Stimulated activated CD4-positive, alpha-beta T cell treated with anti-CD3 and anti-CD28 coated beads, TNF-alpha, amount 100 ng/mL, for 4 hours (primary cell): ENCODE measurements at places on chromosomes 11 and 22.

GRCh38 chr22:39592081-39593065 is 21.8 kb downstream of the CACNA1I start:
- DNase-seq, result no peak

GRCh38 chr11:126546694-126547093 is 191.2 kb downstream of the ST3GAL4 start:
- DNase-seq, result no peak

DNA sequence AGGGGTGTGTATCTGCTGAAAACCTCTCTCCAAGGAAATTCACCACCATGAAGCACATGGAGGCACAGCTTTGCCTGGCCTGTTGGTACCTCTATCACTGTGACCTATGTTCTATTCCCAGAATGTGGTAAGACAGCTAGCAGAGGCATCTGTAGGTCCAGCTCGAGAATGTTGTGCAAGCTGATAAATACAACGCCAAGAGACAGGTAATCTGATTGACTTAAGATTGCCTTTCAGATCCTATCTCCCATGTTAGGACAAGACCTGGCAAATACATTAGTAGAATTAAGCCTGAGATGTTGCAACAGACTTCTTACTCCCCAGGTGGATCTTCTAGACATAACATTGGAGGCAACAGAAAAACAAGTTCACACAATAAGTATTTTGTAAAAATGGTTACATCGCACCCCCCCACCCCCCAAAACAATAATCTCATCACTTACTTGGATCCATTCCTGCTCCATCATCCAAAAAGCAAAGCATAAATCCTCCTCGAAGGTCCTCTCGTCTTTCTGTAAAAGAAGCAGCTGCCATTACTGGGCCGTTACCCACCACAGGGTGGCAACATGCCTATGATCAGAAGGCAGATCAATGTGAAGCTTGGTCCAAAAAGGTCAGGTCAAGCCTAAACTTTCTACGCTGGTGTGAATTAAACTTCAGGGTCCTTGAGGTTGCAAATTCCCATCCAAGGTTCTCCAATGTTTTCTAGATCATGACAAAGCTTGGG is 18.5 kb downstream of the MORC2 start:
- no peak for DNase-seq

- DNase-seq, result no peak
Measured at GRCh38 chr11:69130654-69131053, 25.1 kb upstream of the SMIM38 start.

DNA sequence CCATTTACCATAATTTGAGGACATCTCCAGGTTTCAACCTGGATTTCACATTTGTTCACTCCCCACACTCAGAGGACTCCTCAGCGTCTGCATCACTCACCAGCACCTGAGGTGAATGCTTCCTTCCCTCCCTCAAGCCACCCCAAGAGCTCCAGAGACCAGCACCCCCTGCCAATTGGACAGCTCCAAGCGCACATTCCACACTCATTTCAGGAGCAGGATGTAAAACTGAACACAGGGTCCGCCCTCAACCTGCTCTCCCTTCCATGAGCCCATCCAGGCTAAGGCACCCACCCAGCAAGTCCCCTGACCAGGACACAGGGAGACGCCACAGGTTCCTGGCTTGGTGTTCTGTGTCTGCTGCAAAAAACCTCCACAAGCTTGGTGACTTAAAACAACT is 3.9 kb downstream of the SCGB1D1 start:
- no peak for DNase-seq

DNA sequence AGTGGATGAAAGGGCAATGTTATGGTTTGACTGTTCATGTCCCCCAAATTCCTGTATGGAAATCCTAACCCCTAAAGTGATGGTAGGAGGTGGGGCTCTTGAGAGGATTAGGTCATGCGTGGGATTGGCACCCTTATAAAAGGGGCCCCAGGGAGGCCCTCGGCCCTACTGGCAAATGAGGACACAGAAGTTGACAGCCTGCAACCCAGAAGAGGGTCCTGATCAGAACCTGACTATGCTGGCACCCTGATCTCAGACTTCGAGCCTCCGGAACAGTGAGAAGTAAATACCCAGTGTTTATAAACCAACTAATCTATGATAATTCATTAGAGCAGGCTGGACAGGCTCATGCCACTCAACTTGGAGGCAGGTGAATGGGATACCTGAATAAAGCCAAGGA is 8.7 kb downstream of the IFITM10 start:
- DNase-seq, result no peak

- DNase-seq, result no peak
Measured at GRCh38 chr11:68373815-68374501, 61.6 kb downstream of the LRP5 start.

DNA sequence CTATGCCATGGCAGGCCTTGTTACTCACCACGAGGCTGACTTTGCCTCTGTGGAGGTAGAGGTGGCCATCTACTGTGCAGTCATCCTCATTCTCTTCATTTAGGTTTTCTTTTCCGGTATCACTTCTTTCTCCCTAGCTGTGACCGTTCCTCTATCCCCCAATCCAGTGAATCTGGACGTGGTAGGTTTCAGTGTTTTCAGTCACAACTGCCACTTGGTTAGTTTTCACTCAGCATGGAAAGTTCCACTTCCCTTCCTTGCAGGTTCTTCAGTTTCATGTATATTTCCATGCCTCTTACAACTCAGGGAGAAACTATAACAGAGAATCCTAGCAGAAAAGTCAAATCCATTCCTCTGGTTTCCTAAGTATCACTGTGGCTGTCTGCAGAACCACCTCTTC is 1.9 kb downstream of the HPS4 start:
- no peak for DNase-seq

DNA sequence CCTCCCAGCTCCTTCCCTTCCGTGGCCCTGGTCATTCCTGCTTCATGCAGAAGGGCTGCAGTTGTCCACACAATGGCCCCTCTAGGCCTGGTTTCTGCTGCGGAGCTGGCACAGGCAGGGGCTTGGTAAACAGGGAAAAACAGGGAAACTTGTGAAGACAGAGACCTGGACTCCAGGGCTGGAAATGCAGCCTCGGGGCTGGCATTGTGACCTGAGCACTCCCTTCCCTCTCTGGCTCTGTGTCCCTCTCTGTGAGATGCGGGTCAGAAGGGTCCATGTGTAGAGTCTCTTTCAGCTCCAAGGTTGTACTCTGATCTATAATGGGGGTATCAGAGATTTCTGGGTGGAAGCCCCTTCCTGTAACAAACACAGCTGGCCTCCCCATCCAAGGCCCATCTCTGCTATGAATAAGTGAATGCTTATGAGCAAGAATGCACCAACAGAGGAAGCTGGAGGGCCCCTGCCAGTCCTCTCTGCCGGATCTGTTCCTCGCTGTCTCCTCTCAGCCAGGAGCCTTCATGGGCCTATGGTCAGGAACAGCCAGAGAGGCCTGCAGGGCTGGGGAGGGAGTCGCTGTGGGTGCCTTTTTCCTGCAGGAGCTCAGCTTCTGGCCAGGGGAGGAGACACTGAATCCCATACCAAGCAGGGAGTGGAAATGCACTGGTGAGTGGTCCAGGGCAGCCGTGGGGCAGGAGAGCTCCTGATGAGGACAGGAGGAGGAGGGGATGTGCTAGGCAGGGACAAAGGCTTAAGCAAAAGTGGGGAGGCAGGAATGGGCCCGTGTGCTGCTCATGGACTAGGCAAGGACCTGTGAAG is 6.7 kb upstream of the DERL3 start:
- no peak for DNase-seq
